ENCODE measurements at places on chromosomes 2 and 18.

- DNase-seq = no peak
These were observed 184.7 kb downstream of the SATB2 start for GRCh38 chr2:199273042-199273511.

DNA sequence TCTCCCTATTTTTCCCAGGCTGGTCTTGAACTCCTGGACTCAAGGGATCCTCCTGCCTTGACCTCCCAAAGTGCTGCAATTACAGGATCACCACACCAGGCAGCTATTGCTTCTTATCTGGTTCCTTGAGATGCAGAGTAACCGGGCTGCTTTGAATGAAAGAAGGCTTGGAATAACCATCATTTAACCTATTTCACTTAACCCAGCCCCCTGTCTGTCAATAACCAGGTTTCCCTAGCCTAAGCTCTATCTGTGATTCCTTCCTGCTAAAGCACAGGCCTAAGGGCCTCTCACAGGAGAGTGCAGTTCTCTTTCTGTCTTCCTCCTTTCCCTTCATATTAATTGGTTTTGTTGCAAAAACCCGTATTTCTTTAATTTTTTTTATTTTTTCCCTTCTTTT, 393.5 kb upstream of the RAB12 start:
- DNase-seq = no peak

DNA sequence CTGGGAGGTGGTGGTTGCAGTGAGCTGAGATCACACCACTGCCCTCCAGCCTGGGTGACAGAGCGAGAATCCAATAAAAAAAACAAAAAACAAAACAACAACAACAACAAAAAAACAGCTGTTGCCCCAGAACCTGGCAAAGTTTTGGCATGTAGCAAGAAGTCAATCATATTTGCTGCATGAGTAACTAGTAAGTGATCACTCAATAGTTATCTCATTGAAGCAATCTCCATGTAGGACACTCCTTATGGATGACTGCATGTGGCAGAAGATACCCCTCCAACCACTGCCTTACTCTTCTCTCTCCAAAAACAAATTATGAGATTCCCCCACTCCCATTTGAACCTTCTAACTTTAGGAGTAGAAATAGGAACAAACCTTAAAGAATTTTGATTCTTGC, 113.7 kb downstream of the TTC27 start:
- DNase-seq = no peak

DNA sequence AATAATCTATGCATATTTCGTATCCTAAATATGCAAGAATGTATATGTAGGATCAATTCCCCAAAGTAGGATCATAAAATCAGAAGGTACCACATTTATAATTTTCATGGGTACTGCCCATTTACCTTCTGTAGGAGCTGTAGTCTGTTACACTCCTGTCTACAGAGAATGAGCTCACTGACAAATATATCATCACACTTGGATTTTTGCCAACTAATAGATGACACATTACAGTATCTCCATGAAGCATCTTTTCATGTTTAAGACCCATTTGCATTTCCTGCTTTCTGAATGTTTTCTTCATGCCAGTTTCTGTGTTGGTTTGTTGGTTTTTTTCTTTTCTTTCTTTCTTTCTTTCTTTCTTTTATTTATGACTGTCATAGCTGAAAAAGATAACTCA, 70.9 kb upstream of the EML6 start:
- no peak for DNase-seq

DNA sequence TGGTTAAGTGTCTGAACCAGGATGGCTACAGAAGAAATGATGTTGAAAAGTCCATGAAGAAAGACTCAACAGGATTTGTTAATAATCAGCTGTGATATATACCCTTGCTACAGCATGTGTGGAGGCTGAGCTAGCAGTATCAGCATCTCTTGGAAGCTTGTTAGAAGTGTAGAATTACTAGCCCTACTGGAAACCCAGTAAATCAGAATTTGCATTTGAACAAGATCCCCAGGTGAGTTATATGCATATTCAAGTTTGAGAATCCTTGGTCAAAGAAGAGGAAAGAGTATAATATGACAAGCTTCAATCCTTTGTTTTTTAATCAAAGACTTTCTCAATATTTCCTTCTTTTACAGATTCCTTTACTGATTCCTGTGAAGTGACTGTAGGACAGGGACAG, 109.0 kb upstream of the KCNJ3 start:
- no peak for DNase-seq

DNA sequence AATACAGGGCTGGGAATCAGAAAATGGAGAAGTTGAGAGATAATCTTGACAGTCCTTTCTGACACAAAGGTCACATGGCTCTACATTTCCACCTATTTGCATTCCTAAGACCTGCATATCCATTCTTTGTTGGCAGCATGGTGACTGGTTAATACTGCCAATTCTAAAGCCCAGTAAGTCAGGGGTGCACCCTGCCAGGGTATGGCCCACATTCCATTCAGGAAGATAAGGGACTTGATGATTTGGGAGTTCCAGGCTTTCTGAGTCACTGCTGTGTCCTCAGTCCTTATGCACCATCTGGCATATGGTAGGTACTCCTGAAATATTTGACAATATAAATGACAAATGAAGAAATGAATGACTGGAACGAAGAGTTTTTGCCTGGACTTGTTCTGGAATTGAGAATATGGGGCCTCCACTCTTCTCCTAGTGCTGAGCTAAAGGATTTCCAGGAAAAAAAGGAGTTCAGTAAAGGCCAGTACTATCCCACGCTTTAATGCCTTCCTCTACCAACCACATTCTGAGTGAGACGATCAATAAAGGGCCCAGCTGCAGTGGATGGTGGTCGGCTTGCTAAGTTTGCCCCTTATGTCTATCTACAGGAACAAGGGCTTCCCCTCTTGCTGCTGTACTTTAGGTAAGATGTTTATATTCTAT, 31.7 kb upstream of the EIF2AK3 start:
- no peak for DNase-seq

GRCh38 chr2:151237422-151238025, 24.1 kb downstream of the RBM43 start:
- no peak for DNase-seq

- DNase-seq = no peak
These were observed 79.0 kb downstream of the CCDC150 start for GRCh38 chr2:196718419-196719109.

GRCh38 chr2:235727891-235728799, 234.3 kb downstream of the AGAP1 start:
- no peak for DNase-seq
